ENCODE measurements at places on chromosomes 11 and 22.
A peak's percentile ranks its signal among the peaks of the same experiment; 100 is the strongest.

- no peak for DNase-seq
Measured at GRCh38 chr22:50283821-50284220, 13.6 kb upstream of the MAPK11 start.

GRCh38 chr22:25482091-25482760, 82.2 kb upstream of the GRK3 start:
- DNase-seq, result no peak

DNA sequence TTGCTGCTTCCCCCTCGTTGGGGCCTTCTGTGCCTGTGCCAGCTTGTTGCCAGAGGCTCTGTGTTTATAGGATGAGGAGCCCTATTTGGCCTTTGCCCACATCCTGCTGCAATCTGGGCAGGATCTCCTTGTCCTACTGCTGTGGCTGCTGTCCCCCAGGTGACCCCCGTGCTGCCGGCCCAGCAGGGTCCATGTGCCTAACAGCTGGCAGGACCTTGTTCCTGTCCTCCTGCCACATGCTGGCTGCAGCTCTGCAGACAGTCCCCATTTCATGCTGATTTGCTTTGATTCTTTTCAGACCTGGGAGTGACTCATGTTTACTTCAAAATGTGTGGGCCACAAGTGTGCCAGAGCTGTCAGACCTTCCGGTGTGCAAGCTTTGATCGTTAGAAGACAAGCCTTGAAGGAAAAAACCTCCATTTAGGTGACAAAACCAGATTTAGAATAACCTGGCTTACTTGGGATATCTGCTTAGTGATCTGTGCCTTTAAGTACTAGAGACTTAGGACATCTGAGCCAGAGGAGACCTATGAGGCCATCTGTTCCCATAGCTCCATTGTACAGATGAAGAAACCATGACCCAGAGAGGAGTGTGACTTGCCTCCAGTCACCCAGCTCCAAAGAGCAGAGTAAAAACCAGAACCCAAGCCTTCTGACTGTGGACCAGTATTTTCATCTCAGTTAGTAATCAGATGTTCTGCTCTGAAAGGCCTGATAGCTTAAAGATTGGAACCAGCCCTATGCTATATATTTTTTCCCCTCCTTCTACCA, 11.1 kb downstream of the NAV2 start:
- DNase-seq, result peak; percentile 25

GRCh38 chr22:20980523-20980922, 1.6 kb upstream of the LZTR1 start:
- DNase-seq, result no peak

GRCh38 chr11:23991165-23991539, 505.7 kb upstream of the LUZP2 start:
- DNase-seq, result no peak

- no peak for DNase-seq
Measured at GRCh38 chr11:2569321-2569721, 124.5 kb downstream of the KCNQ1 start.

- DNase-seq, result no peak
Measured at GRCh38 chr22:20646906-20647305, 127.0 kb upstream of the SERPIND1 start.

- DNase-seq, result no peak
Measured at GRCh38 chr11:66189031-66189745, 79.3 kb upstream of the RAB1B start.

DNA sequence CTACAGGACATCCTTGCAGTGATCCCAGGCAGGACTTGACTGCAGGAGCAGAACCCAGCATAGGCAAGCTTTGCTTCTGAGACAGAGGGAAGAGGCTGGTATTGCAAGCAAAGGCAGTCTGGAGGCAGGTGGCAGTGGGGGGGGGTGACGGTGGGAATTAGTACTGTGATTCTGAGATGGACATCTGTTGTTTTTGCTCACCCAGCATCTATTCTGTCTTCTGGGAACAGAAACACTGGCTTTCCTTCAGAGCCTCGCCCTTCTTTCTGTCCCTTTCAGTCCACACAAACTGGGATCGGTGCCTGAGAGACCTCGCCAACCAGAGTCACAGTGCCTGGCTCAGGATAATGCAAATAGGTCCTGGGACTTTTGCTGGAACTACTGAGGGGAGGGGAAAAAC, 31.2 kb upstream of the RASL10A start:
- DNase-seq, result no peak

DNA sequence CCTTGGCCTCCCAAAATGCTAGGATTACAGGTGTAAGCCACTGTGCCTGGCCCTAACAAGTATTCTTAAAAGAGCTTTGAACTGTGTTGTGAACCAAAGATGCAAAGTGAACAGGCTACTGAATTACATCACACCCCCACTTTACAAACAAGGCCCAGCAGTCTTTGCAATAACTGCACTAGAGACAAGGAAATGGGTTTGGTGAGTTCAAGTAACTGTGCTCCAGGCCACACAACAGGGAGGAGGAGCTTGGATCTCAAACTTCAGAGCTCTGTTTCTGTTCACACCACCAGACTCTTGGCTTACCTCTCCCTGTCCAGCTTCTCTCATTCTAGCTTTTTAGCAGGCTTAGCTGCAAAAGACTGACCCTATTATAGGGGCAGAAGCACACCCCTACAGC, 30.4 kb upstream of the RASL10A start:
- no peak for DNase-seq

DNA sequence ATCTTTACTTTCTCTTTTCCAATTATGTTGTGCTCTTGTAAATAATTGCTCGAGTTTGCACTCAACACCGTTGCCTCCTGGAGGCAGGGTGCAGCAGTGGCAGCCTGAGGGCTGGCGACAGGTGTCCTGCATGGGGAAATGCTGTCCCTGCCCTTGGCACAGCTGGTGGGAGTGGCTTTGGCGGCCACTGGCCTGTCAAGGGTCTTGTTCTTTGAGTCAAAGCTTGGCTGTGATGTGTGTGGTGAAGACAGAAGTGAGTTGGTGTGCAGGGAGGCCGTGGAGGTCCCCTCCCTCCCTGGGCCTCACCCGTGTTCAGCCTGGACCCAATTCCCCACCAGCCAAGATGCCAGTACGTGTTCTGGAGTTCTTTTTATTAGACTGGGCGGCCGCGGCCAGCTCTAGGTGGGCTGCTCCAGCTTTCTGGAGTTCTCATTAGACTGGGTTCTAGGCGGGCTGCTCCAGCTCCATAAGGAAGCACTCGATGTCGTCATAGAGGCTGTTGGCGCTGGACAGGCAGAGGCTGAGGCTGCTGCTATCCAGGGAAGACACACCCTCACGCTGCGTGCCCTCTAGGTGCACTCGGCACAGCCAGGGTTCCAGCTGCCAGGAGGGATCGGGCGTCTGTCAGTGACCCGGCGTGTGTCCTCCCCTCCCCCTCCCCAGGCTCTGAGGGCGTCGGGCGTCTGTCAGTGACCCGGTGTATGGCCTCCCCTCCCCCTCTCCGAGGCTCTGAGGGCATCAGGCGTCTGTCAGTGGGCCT, 3.4 kb downstream of the IRF7 start:
- no peak for DNase-seq

- no peak for DNase-seq
Measured at GRCh38 chr11:120969993-120970392, 53.9 kb upstream of the TBCEL start.

DNA sequence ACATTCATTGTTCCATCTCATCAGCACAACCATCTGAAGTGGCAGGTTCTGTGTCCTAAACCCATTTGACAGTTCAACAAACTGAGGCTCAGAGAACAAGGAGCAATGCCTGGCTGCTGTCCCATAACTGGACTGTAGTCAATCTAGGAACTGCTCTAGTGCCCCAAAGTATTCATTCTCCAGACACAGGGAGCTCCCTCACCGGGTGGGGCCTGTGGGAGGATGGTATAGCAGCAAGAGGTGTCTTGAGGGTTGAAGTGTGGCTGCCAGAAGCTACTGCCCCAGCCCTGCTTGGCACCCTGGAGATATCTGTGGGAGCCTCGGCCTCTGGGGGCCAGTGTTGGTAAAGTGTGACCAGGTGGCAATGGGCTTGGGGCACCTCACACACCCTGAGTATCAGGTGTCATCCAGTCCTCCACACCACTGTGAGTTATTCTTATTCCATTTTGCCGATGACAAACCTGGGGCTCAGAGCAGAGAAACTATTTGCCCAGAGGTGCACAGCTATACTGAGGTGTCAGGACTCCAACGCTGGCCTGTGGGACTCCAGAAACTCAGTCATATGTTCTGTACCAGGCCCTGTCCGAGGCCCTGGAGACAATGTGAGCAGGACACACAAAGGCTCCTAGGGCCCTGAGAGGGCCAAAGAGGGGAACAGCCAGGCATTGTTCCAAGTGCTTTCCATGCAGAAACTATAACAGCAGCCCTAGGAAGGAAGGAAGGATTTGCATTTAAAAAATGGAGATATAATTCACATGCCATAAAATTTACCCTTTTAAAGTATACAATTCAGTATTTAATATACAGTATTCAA, 46.0 kb upstream of the KLHL35 start:
- no peak for DNase-seq

DNA sequence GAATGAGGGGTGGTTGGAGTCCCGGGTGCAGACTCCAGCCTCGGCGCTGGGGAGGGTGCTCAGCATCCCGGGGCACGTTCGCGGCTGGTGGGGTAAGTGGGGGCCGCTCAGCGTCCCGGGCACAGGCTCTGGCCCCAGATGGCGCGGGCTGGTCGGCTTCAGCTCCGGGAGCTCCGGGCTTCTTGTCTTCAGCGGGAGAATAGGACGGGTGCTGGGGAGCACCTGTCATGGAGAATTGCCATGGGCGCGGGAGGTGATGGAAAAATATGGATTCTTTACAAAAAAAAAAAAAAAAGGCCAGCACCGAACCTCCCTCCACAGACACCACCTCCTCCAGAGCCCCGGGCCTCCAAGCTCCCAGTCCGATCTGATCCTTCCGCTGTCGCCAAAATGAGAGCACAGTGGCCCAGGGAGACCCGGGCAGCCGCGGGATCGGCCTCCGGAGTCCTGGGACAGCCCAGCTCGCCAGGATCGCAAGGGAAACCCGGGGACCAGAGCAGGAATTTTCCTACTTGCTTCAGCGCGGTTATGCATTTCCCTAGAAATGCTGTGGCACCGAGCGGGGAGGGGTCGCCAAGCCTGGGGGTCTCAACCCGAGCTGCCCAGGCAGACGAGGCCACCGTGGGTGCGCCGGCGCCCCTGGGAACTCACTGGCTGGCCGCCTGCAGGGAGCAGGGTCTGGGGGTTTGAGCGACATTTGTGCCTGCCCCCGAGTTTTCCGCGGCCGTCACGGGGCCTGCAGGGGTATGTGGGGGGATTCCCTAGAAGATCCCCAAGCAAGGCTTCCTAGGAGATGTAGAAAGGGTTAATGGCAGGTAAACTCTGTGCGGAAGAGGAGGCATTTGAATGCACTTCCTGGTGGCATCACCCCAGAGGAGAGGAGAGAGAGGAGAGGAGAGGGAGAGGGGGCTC, 1336.9 kb downstream of the BRD1 start:
- DNase-seq, result no peak

DNA sequence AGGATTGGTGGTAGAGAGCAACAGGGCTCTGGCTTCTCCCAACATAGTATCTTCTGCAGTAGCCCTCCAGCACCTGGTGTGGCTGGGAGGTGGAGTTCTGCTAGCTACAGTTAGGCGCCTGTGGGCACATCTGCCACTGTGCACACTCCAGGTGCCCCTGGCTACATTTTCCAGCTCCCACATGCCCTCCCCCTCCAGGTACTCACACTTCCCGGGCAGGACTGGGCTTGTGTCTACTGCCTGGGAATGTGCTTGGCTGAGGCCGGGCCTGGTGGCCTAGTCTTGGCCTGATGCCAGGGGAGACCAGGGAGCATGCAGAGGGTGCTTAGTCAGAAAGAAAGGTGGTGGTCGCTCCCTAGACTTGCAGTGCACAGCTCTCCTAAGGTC, 15.8 kb downstream of the PHLDB1 start:
- DNase-seq, result no peak

GRCh38 chr11:96760306-96760705, 370.5 kb downstream of the JRKL start:
- no peak for DNase-seq

- no peak for DNase-seq
Measured at GRCh38 chr22:28442711-28443525, 236.7 kb downstream of the TTC28 start.

GRCh38 chr22:39524753-39525657, 4.6 kb downstream of the ATF4 start:
- no peak for DNase-seq

DNA sequence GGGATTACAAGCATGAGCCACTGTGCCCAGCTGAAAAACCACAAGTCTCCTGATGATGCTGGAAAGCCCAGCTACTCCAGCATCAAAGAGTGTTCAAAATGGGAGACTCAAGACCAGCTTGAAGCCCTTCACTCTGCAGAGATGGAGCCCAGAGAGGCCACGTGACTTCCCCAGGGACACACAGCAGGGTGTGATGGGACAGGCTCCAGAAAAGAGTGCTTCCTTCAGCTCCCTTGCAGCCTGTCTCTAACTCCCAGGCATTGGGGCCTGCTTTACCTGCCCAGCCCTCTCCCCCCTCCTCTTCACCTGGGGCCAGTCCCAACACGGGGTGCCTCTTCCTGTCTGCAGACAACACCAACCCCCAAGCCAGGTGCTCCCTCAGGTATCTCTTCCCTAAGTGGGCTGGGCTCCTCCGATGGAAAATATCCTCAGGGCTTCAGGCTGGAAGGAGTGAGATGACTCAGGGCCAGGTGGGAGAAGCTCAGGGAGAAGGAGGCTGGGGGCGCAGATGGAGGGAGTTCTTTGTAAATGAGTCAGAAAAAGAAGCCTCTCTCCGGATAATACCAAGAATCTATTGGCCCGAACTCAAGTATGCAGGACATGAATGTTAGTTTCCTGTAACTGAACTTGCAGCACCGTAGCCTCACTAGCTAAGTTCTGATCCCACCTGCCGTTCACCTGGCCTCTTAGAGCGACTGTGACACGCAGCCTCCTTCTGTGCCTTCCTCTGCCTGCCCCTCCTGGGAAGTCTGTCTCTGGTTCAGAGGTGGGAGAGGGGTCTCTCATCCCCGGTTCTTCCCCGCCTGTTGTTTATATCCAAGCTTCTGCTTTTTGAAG, 326.6 kb downstream of the MN1 start:
- no peak for DNase-seq

DNA sequence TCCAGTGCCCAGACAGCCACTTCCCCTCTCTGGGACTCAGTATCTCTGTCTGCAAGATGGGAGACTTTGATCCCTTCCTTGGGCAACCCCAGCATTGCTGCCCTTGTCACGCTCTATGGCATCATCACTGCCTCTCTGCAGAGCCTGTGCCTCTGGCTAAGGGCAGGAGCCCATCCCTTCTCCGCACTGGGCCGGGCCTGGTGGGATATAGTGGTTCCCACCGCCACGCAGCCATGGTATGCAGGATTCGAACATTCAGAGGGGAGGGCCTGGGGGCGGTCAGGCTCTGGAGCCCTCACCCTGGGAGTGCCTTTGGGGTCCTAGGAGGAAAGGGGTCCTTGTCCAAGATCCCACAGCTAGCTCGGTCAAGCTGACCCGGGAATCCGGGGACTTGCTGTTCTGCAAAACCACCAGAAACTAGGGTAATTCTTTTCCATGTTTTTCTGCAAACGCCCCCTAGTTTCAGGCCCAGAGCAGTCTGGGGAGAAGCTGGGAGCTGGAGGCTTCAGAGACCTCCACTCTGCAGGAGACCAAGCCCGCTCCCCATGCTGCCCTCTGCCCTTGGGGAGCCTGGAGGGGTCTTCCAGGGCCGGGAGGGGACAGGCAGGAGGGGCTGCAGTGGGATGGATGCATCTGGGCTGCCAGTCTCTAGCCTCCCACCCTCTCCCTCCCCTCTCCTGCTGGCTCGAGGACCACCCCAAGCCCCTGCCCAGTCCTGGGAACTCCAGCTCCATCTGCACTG, 24.4 kb upstream of the CBX7 start:
- no peak for DNase-seq

- no peak for DNase-seq
Measured at GRCh38 chr22:25698978-25699377, 43.0 kb upstream of the MYO18B start.

- DNase-seq, result no peak
Measured at GRCh38 chr22:19514831-19515565, 9.2 kb downstream of the CLDN5 start.

All from activated gamma-delta T cell (primary cell).